ENCODE measurements at places on chromosomes 5 and 9. TPM values are rescaled to one million over a fixed set of nuclear protein-coding genes. Genes with fewer than 3 reads are reported as not detected.

SAXO1 gene
- total RNA-seq, result 0.34 TPM

LCN1 gene
- total RNA-seq, result not detected

LPAR1 gene
- total RNA-seq, result not detected

PCDHAC1 gene
- not detected for total RNA-seq

SPATA31C1 gene
- total RNA-seq, result not detected

MCIDAS gene
- total RNA-seq, result not detected

GPR150 gene
- 0.75 TPM for total RNA-seq

MTX3 gene
- 26.5 TPM for total RNA-seq

FBXL7 gene
- not detected for total RNA-seq

KIF3A gene
- 12.4 TPM for total RNA-seq

TEX48 gene
- total RNA-seq, result not detected

SPATA31D4 gene
- not detected for total RNA-seq

ECM2 gene
- not detected for total RNA-seq

PITX1 gene
- total RNA-seq, result not detected

SLC6A3 gene
- 0.08 TPM for total RNA-seq

SMIM3 gene
- total RNA-seq, result 2.9 TPM

CTSL gene
- total RNA-seq, result 7.9 TPM

FOXD4 gene
- total RNA-seq, result 0.20 TPM

CDKN2B gene
- total RNA-seq, result not detected

FCN2 gene
- not detected for total RNA-seq

FAM151B gene
- total RNA-seq, result 0.33 TPM

TSSK1B gene
- total RNA-seq, result not detected

BTNL8 gene
- total RNA-seq, result not detected

FBP2 gene
- total RNA-seq, result not detected

SPATA9 gene
- not detected for total RNA-seq

TMEM174 gene
- not detected for total RNA-seq

TPM2 gene
- total RNA-seq, result 63.5 TPM

GLRA1 gene
- total RNA-seq, result not detected

GRIN3A gene
- total RNA-seq, result 0.03 TPM

GABRA1 gene
- total RNA-seq, result not detected

ACOT12 gene
- 0.44 TPM for total RNA-seq

FOXD1 gene
- total RNA-seq, result not detected

FBP1 gene
- 3.6 TPM for total RNA-seq

SLCO6A1 gene
- total RNA-seq, result not detected

WDR38 gene
- total RNA-seq, result not detected

HMCN2 gene
- not detected for total RNA-seq

MARCOL gene
- not detected for total RNA-seq

ARHGAP26 gene
- total RNA-seq, result 24.9 TPM

PCDHA12 gene
- total RNA-seq, result not detected

CCDC127 gene
- 2.8 TPM for total RNA-seq

FSD1L gene
- total RNA-seq, result 0.56 TPM

WDR31 gene
- 0.14 TPM for total RNA-seq

MEIKIN gene
- not detected for total RNA-seq

VLDLR gene
- total RNA-seq, result 0.08 TPM

SLC34A1 gene
- not detected for total RNA-seq

TLR4 gene
- total RNA-seq, result 0.44 TPM

PCDHGA3 gene
- not detected for total RNA-seq

NOTCH1 gene
- total RNA-seq, result 30.8 TPM

OLFML2A gene
- total RNA-seq, result not detected

TICAM2 gene
- 0.30 TPM for total RNA-seq

SV2C gene
- 0.08 TPM for total RNA-seq

IQGAP2 gene
- total RNA-seq, result 58.8 TPM

RPL37 gene
- 2,845 TPM for total RNA-seq

All from CD4-positive, alpha-beta T cell (primary cell).